ENCODE measurements at places on chromosomes 13 and 19.

DNA sequence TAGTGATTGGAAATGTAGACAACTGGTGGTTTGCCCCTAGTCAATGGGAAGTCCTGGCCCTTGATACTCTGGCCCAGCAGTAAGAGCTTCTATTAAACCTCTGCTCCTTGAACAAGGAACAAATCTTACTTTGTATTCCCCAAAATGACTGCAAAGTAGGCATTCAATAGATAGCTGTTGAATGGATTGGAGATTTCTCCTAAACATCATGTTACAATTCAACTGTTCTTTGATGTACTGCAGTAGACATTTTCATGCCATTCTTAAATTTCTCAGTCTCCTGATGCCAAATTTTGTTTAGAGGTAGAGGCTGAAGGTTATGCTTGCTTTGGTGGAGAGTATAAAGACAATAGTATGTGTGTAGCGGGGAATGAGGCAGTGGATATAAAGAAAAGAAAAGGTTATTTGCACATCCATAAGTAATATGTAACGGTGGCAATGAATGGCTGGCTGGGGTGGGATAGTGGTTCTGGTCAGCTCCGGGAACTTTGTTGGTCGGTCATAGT lies 12.8 kb downstream of the MIR17HG start:
- DNase-seq: no peak

DNA sequence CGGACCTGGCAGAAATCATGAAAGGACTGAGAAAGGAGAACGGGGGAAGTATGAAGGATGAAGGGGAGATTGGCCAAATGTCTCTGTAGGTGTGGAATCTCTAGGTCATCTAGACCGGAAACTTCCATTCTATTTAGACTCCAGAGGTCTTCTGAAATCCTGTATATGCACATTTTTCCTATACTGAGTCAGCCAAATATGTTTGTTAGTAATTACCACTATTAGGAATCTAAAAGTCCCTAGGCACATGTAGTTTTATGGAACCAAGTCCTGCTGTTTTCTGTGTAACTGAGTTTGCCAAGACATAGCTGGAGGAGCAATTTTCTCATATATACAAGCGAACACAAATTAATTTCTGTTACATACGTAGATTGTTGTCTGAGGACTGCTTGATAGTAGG lies 498.1 kb downstream of the GPC5 start:
- DNase-seq: no peak

DNA sequence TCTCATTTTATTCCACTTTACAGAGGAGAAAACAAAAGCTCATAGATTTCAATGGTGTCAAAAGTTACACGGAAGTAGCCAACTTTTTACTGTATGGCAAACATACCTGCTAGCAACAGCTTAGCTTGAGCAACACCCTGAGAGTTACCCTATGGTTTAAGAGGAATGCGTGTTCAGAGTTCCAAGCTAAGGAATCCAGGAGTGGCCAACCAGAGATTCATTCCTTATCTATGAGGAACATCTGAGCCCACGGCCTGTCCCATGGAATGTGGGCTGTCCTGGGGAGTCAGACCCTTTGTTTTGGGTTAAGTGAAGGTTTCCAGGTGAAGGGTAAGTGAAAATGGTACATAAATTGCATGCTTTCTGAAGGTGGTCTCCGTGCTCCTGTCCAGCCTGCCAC lies 67.5 kb downstream of the STARD13 start:
- DNase-seq: no peak

GRCh38 chr13:66520511-66521355 lies 709.4 kb downstream of the PCDH9 start:
- DNase-seq: no peak

DNA sequence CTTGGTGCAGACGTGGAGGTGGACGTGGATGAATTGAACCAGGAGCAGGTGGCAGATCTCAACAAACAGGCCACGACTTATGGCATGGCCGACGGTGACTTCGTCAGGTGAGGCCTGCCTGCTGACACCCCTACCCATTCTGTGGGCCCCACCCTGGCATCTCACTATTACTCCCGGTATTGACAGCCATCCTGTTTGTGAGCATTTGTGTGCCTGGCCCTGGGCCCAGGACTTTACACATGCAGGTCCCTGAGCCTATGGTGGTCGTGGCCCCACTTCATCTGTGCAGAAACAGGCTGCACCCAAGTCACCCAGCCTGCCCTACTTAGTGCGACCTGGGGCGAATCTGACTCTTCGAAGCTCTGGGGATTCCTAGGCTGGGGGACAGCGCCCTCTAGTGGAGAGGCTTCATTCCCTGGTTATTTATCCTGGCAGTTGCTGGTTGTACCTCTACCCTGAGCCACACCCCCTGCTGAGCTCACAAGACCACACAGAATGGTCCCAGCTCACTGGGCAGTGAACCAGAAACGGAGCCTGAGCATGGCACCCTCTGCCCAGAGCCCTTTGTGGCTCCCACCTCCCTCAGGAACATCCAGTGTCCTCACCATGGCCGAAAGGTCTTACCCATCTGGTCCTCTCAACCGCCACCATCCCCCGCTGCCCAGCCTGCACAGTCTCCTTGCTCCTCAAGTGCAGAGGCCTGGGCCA lies 16.9 kb downstream of the ZNF296 start:
- DNase-seq: peak; percentile 89

DNA sequence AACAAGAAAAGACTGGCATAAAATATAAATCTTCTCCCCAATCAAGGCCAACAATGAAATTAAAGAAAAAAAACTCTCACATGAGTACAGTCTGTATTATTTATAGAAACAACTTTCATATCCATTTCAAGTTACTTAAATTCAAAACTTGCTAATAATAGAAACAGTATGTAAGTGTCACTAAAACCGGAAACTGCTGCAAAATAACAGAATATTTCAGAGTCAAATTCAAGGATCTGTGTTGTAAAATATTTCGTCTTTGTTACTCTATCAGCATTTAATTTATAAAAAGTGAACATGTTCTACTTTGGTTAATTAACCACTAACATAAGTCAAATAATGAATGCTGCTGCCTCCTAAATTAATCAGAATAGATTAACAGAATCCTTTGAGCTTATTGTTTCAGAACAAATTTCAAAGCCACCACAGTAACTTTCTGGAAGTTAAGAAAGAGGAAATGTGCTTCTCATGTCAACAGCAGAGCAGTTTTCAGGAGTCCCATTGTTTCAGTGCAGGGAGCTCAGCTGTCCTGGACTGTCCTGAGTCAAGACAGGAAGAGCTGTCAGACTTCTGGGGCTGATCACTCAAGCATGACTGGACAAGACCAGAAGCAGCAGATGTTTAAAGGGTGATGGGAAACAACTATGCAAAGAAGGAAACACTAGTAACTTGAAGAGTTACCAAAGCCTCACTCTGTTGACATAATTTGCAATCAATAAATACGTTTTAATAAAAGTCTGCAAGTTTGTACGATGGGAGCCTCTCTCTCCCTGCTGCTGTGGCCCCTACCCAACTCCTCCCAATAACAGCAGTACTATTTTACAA lies 76.9 kb downstream of the FOXO1 start:
- DNase-seq: peak; percentile 30

- no peak for DNase-seq
These were observed 96.1 kb upstream of the UQCRFS1 start for GRCh38 chr19:29308977-29309590.

DNA sequence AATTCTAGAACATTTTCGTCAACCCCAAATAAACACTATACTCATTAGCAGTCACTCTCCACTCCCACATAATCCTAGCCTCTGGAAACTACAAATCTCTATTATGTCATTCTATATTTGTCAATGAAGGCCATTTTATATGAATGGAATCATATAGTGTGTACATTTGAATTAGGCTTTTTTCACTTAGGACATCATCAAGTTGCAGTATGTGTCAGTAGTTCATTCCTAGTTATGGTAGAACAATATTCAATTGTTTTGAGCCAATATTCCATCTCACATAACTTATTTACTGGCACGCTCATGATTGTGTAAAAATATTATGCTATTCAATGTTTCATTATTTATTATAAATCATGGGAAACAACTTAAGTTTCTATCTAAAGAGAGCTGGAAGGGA lies 1610.4 kb upstream of the MIR17HG start:
- no peak for DNase-seq

GRCh38 chr19:34235425-34235940 lies 18.9 kb upstream of the GARRE1 start:
- DNase-seq: no peak

- no peak for DNase-seq
These were observed 163.5 kb downstream of the COG6 start for GRCh38 chr13:39818953-39819352.
